ENCODE measurements at places on chromosomes 6 and 20. TPM values are rescaled to one million over a fixed set of nuclear protein-coding genes. Genes with fewer than 3 reads are reported as not detected.
A peak's percentile ranks its signal among the peaks of the same experiment; 100 is the strongest.

GRCh38 chr6:72789145-72789544, 167.3 kb downstream of the KCNQ5 start:
- H3K4me3 ChIP-seq, result no peak overlapping the region
- H3K27ac ChIP-seq, result no peak overlapping the region

Gene VGLL2
- 126 TPM for polyA plus RNA-seq

- H3K27ac ChIP-seq, result no peak overlapping the region
- no peaks in the 10 kb centered on the region for H3K36me3 ChIP-seq
- H3K4me1 ChIP-seq, result no peaks in the 10 kb centered on the region
- DNase-seq, result no peak
- H3K4me3 ChIP-seq, result no peak overlapping the region
These were observed 66.0 kb downstream of the RNF182 start for GRCh38 chr6:13990796-13991195.

Gene ARHGAP18
- polyA plus RNA-seq, result 14.2 TPM

- H3K27me3 ChIP-seq, result no peaks in the 10 kb centered on the region
- H3K27ac ChIP-seq, result no peak overlapping the region
- no peak for DNase-seq
- H3K4me1 ChIP-seq, result peaks cover 15% of the 10 kb centered on the region
- no peak overlapping the region for H3K4me3 ChIP-seq
- H3K36me3 ChIP-seq, result no peaks in the 10 kb centered on the region
These were observed 20.2 kb downstream of the SCML4 start for GRCh38 chr6:107803957-107804356.

- no peak for DNase-seq
- H3K27me3 ChIP-seq, result no peaks in the 10 kb centered on the region
- no peak overlapping the region for H3K4me3 ChIP-seq
- no peaks in the 10 kb centered on the region for H3K36me3 ChIP-seq
- H3K4me1 ChIP-seq, result no peaks in the 10 kb centered on the region
These were observed 136.0 kb downstream of the CCDC170 start for GRCh38 chr6:151629791-151630190.

DNA sequence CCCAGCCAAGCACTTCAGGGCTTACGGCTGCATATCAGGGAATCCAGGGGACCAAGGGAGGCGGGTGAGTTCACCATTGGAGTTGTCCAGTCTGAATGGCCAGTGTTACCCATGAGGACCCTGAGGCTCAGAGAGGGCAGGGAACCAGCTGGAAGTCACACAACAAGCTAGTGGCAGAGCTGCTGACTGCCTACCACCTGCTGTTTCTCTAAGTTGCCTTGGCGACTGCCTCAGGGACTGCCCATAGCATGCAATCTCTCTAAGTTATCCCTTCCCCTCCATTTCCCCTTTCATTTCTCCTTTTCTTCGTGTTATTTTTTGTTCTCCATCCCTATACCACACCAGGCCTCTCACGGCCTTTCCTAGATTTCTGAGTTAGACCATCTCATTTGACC, 71.8 kb upstream of the SIRPA start:
- no peak overlapping the region for H3K27ac ChIP-seq
- H3K4me1 ChIP-seq, result peaks cover 10% of the 10 kb centered on the region

Gene MYB
- polyA plus RNA-seq, result 0.67 TPM

DNA sequence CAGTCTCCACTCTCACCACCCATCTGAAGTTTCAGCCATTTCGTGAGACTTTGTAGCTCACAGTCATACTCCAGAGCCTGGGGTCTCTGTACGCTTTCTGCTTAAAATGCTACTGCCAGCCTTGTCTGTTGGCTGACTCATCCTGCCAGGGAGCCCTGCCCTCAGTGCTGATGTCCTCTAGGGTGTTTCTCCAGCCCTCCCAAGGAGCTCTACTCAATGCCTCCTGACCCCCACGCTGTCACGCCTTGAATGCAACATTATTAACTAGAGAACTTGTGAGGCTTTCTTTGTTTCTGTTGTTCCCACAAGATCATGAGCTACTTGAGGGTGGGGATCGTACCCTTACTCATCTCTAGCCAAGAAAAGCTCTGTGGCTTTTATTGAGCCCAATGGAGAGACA, 20.1 kb downstream of the KIF16B start:
- no peak for DNase-seq
- H3K27ac ChIP-seq, result no peak overlapping the region
- no peak overlapping the region for H3K4me3 ChIP-seq
- no peaks in the 10 kb centered on the region for H3K36me3 ChIP-seq

DNA sequence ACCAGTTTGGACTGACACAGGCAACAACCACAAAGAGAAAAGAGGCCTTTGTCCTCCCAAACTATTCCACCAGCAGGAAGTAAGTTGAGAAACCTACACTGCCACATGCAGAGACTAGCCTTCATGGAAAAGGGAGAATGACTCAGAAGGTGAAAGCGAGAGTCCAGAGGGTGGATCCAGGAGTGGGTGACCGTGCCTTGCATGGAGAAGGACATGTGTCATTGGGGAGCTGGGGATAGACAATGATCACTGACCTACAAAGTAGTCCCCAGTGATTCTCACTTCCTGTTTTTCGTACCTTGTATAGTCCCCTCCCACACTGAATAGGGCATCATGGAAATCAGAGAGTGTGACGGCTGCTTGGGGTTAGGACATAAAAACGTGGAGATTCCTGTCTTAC, 91.9 kb downstream of the MYLK4 start:
- H3K4me1 ChIP-seq, result peaks cover 2% of the 10 kb centered on the region
- H3K27ac ChIP-seq, result no peak overlapping the region
- H3K27me3 ChIP-seq, result no peaks in the 10 kb centered on the region
- no peaks in the 10 kb centered on the region for H3K36me3 ChIP-seq

Gene CCM2L
- polyA plus RNA-seq, result 6.0 TPM

Gene BPIFB4
- polyA plus RNA-seq, result 0.09 TPM

- peak within 1 kb of the TSS; percentile 58 for H3K4me3 ChIP-seq
- no peaks in the 10 kb centered on the region for H3K36me3 ChIP-seq
- H3K27me3 ChIP-seq, result no peaks in the 10 kb centered on the region
- peak within 1 kb of the TSS; percentile 92 for H3K27ac ChIP-seq
- peaks cover 12% of the 10 kb centered on the region for H3K4me1 ChIP-seq
These were observed at the start of gene ARHGAP18 for GRCh38 chr6:129709769-129710449. Gene ARHGAP18, minus strand, starts transcription at chr6:129710177. Its CDS starts 41 bp downstream, at chr6:129710136.

Gene WFDC5
- not detected for polyA plus RNA-seq

DNA sequence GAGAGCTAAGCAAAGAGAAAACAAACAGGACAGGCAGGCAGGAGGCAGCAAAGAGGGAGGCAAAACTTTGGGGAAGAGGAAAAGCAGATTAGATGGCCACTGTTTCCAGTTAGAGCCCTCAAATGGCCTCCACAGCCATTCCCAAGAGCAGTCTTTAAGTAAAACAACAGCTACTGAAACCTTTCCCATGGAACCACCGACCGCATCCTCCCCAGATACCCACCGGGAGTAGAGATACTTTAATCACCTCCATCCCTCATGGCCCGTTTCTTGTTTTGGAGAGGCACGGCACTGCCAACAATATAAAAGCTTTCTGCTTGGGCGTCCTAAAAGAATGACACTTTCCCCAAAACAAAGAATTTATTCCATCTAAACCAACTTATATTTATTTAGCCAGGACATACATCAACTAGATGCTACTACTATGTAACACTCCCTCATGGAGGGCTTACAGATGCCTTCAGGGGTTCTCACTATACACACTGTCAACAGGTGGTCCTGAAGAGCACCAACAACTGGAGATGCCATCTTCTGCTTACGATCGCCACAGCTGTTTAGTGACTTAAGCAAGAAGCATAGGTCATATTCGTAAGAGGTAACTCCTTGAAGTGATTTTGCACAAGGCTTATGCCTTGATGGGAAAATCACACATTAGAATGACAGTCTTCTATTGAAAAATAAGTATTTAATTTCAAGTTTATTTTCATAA, 43.4 kb downstream of the CNKSR3 start:
- peak; percentile 66 for DNase-seq
- H3K27ac ChIP-seq, result peak overlapping the region; percentile 33
- H3K4me3 ChIP-seq, result no peak overlapping the region
- no peaks in the 10 kb centered on the region for H3K27me3 ChIP-seq

DNA sequence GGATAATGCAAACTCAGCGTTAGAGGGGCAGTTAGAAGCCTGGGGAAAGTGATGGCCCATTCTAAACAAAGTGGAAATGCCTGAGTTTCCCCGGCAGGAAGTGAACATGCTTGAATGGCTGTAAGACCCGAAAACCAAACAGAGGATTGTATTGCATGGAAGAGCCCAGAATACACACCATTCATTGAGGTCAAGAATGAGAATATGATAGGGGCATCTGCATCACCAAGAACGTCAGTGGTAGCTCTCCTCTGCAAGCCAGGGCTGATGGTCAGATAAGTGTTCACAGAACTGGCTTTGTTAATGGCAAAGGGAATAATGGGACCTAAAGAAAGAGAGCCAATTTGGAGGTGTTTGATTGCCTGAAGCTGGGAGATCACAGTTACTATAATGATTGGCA, 663.4 kb downstream of the KHDRBS2 start:
- no peaks in the 10 kb centered on the region for H3K36me3 ChIP-seq
- H3K27ac ChIP-seq, result no peak overlapping the region
- no peaks in the 10 kb centered on the region for H3K27me3 ChIP-seq
- DNase-seq, result no peak

- H3K4me1 ChIP-seq, result no peaks in the 10 kb centered on the region
- no peak overlapping the region for H3K27ac ChIP-seq
- peaks cover 2% of the 10 kb centered on the region for H3K27me3 ChIP-seq
These were observed 72.7 kb downstream of the QRSL1 start for GRCh38 chr6:106702046-106702445.

DNA sequence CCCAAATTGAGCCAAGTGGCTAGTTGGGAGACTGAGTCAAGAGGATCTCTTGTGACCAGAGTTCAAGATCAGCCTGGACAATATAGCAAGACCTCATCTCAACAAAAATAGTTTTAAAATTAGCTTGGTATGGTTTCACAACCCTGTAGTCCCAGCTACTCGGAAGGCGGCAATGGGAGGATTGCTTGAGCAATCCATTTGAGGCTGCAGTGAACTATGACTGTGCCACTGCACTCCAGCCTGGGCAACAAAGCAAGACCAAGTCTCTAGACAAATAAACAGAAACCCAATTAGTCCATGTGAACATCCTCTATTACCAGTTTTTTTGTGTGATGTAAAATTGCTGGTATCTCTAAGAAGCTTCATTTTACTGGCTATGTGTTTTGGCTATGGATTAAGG, 106.2 kb downstream of the TULP4 start:
- no peaks in the 10 kb centered on the region for H3K27me3 ChIP-seq
- H3K36me3 ChIP-seq, result peaks cover 12% of the 10 kb centered on the region
- H3K4me3 ChIP-seq, result no peak overlapping the region

- no peaks in the 10 kb centered on the region for H3K27me3 ChIP-seq
- H3K27ac ChIP-seq, result no peak overlapping the region
These were observed 49.4 kb upstream of the BCAS1 start for GRCh38 chr20:54119744-54120143.

- H3K36me3 ChIP-seq, result no peaks in the 10 kb centered on the region
- H3K4me1 ChIP-seq, result peaks cover 49% of the 10 kb centered on the region
- H3K27ac ChIP-seq, result no peak overlapping the region
- H3K27me3 ChIP-seq, result peaks cover 19% of the 10 kb centered on the region
These were observed 16.3 kb downstream of the GATA5 start for GRCh38 chr20:62459488-62459887.

Gene RNF182
- polyA plus RNA-seq, result 0.61 TPM

DNA sequence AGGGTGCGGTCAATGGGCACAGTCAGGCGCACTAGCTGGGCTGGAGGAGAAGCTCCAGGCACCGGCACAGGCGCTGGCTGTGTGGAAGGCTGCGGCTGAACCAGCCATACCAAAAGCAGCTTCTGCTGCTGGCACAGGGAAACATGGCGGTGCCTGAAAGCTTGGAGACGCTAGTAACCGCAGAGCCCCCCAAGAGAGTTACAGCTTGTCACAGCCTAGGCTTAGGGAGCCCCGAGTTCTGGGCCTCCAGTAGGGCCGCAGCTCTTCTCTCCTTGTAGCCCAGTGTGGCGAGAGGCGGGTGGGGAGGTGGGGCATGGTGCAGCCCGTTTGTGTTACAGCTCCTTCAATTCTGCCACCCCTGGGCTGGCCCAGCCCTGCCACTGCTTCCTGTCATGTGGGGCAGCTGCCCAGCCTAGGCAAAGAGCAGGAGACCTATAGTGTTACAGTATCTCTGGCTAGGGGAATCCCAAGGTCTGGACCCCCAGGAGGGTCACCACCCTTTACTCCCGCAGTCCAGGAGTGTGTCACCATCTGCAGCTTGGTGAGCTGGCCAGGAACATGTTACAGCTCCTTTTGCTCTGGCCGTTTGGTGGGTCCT, 58.6 kb upstream of the MANEA start:
- H3K4me3 ChIP-seq, result no peak overlapping the region
- H3K27me3 ChIP-seq, result no peaks in the 10 kb centered on the region
- no peaks in the 10 kb centered on the region for H3K36me3 ChIP-seq

Gene OR2H1
- not detected for polyA plus RNA-seq

DNA sequence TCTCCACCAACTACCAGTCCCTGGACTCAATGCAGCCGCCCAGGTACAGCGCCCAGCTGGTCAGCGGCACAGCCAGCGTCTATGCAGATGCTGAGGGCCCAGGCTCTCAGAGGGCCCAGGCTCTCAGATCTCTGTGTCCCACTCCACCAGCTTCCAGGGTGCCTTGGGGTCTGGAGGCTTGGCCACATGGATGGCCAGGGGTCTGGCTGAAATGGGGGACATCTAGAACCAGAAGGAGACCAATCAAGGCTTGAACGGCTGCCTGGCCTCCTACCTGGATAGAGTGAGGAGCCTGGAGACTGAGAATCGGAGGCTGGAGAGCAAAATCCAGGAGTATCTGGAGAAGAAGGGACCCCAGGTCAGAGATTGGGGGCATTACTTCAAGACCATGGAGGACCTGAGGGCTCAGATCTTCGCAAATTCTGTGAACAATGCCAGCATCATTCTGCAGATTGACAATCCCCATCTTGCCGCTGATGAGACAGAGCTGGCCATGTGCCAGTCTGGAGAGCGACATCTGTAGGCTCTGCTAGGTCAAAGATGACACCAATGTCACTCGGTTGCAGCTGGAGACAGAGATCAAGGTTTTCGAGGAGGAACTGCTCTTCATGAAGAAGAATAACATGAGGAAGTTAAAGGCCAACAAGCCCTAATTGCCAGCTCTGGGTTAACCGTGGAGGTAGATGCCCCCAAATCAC, 44.1 kb upstream of the GRM4 start:
- no peak overlapping the region for H3K4me3 ChIP-seq
- no peak overlapping the region for H3K27ac ChIP-seq
- H3K27me3 ChIP-seq, result peaks cover 6% of the 10 kb centered on the region
- DNase-seq, result peak; percentile 25
- no peaks in the 10 kb centered on the region for H3K36me3 ChIP-seq
- no peaks in the 10 kb centered on the region for H3K4me1 ChIP-seq

Gene NOX3
- polyA plus RNA-seq, result not detected

DNA sequence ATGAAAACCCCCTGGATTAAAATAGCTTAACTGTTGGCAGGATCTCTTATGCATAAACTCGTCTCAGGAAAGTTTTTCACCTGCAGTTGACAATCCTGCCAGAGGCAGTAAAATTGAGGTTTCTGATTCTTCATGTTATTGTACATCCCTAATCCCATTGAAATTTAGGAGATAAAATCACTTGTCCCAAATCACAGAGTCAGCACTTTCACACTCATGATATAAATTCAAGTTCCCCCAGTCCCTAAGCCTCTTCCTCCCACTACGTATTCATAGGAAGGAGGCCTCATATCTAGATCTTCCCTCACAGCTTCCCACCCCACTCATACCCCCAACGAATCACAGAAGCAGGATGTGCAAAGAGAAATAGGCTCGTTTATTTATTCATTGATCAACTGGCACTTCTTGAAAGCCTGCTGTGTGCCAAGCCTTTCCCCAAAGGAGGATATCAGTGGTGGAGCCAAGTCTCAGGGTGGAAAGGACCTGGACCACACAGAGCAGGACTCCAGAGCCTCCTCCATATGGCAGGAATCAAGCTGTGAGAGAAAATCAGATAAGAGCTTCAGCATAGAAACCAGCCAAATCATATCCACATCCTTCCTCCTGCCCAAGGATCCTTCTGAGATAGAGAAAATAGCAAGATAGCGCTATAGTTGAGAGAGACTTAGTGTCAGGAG, 2.3 kb downstream of the SLPI start:
- no peak overlapping the region for H3K4me3 ChIP-seq
- H3K4me1 ChIP-seq, result no peaks in the 10 kb centered on the region
- H3K36me3 ChIP-seq, result no peaks in the 10 kb centered on the region
- H3K27ac ChIP-seq, result no peak overlapping the region
- DNase-seq, result no peak
- H3K27me3 ChIP-seq, result peaks cover 4% of the 10 kb centered on the region
